ENCODE measurements at places on chromosomes 5 and 9. TPM values are rescaled to one million over a fixed set of nuclear protein-coding genes. Genes with fewer than 3 reads are reported as not detected.

ADRB2 gene
- 3.8 TPM for total RNA-seq

DNA sequence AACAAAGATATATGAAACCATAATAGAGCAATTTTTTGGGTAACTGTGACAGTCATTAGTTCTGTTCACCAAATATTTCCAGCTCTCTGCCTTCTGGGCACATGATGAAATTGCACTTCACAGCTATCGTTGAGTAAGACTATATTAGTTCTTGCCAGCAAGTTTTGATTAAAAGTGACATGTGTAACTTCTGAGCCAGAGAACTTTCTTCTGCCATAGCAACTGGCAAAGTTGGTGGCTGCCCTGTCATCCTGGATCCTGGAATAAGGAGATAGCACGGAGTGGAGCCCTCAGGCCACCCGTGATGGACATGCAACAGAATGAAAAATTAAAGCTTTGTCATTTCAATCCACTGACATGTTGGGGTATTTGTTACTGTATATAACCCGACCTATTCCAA, 194.4 kb upstream of the VCAN start:
- ATAC-seq = no peak
- no peaks in the 10 kb centered on the region for H3K4me1 ChIP-seq
- no peak overlapping the region for H3K27ac ChIP-seq

RANBP3L gene
- total RNA-seq = 3.4 TPM

MYOT gene
- 34.6 TPM for total RNA-seq

- H3K36me3 ChIP-seq = no peaks in the 10 kb centered on the region
- no peaks in the 10 kb centered on the region for H3K4me1 ChIP-seq
- no peak for ATAC-seq
- no peak overlapping the region for H3K4me3 ChIP-seq
- no peak overlapping the region for H3K27ac ChIP-seq
These were observed 32.7 kb upstream of the ALDH1B1 start for GRCh38 chr9:38359689-38360385.

- no peaks in the 10 kb centered on the region for H3K4me1 ChIP-seq
- no peaks in the 10 kb centered on the region for H3K36me3 ChIP-seq
- no peak overlapping the region for H3K27ac ChIP-seq
- ATAC-seq = no peak
These were observed 14.2 kb downstream of the CEMIP2 start for GRCh38 chr9:71754151-71754550.

FCN1 gene
- total RNA-seq = 9.4 TPM

- no peaks in the 10 kb centered on the region for H3K27me3 ChIP-seq
- no peak for ATAC-seq
- H3K4me1 ChIP-seq = no peaks in the 10 kb centered on the region
- H3K27ac ChIP-seq = no peak overlapping the region
These were observed 287.7 kb downstream of the FER start for GRCh38 chr5:109035436-109035835.

DNA sequence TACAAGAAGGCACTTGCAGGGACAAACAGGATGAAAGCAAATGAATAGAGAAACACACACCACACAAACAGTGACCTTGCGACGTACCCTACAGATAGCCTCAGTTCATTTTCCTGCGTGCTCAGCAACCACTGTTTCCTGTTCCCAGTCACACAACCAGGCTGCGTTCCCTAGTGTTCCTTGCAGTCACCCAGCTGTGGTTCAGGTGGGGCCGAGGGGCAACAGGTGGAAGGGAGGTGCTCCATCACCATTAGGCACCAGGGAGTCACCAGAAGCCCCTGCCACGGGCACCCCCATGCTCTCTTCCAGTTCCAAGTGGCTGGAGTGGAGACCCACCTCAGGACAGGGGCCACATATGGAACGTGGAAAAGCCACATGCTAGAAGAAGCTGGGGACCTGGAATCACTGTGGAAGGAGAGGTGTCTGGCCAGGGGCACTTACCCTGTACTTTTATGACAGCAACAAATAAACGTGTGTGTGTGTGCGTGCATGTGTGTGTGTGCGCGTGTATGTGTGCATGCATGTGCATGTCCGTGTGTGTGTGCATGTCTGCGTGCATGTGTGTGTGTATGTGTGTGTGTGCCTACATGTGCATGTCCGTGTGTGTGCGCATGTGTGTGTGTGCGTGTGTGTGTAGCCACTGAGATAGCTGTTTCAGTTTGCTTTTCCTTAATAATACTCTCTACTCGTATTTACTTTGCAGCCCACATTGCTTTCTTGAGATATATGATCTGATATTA, 18.8 kb upstream of the FCN2 start:
- no peak overlapping the region for H3K4me3 ChIP-seq
- ATAC-seq = no peak
- no peak overlapping the region for H3K27ac ChIP-seq
- peaks cover 16% of the 10 kb centered on the region for H3K27me3 ChIP-seq
- H3K36me3 ChIP-seq = no peaks in the 10 kb centered on the region

GRCh38 chr5:27009540-27009915, 28.9 kb downstream of the CDH9 start:
- H3K4me1 ChIP-seq = no peaks in the 10 kb centered on the region
- H3K36me3 ChIP-seq = no peaks in the 10 kb centered on the region
- H3K4me3 ChIP-seq = no peak overlapping the region
- H3K27ac ChIP-seq = no peak overlapping the region

DNA sequence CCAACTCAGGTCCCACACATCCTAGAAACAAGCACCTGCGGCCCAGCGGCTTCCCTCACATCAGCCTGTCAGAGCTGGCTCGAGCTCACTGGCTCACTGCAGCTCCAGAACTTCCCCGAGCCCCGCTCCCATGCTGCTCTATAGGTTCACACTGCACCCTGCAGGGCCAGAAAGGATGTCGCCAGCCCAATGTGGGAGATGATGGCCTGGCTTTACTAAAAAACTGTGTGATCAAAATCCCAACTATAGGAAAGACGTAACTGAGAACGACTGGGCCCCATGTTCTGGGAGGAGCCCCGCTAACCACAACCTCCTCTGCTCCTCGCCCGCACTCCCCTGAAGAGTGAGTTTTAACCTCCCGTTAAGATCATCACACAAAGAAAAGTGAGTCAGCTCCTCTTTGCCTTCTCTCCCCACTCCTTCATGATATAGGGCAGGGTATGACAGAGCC, 4.6 kb downstream of the SURF4 start:
- H3K36me3 ChIP-seq = peaks cover 46% of the 10 kb centered on the region
- H3K4me1 ChIP-seq = no peaks in the 10 kb centered on the region
- H3K27me3 ChIP-seq = no peaks in the 10 kb centered on the region
- H3K27ac ChIP-seq = no peak overlapping the region
- no peak overlapping the region for H3K4me3 ChIP-seq

DNA sequence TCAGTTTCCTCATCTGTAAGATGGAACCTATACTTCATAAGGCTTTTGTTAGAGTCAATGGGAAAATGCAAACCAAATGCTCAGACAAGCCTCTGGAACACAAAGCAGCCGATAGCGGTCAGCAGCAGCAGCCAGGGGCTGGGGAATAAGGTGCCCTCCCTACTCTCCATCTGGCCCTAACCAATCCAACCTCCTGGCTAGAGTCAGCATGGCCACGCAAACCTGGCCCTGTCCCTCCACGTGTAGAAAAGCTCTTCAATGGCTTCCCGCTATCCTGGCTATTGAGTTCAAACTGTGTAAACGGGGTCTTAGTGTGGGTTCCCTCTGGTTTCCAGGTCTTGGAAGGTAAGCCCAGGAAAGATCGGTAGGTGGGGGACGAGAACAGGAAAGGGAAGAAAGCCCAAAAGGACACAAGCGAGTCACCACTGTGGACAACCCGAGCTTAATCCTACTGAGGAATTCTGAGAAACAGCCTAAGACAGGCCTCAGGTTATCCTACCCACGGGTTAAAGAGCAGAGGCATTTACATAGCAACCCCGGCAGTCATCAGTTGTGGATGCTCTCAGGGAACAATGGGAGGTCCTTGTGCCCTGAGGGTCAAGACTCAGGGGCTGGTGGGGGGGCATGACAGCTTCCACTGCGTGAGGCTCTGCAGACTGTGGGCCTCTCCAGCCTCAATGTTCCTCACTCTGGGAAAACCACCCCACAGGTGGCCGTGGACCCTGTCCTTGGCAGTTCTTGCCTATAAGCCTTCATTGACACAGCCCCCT, 30.9 kb downstream of the FABP6 start:
- no peaks in the 10 kb centered on the region for H3K36me3 ChIP-seq
- H3K4me1 ChIP-seq = no peaks in the 10 kb centered on the region
- ATAC-seq = peak; percentile 13
- H3K27ac ChIP-seq = no peak overlapping the region
- no peaks in the 10 kb centered on the region for H3K27me3 ChIP-seq
- H3K4me3 ChIP-seq = no peak overlapping the region

HACD4 gene
- total RNA-seq = 23.9 TPM
